ENCODE measurements at places on chromosomes 3 and 15.

GRCh38 chr3:70905491-70905890, 593.1 kb upstream of the MDFIC2 start:
- no peak for DNase-seq

- DNase-seq, result no peak
Measured at GRCh38 chr3:46162975-46163555, 45.0 kb downstream of the CCR1 start.

- no peak for DNase-seq
Measured at GRCh38 chr15:97189162-97189780, 771.2 kb upstream of the ARRDC4 start.

DNA sequence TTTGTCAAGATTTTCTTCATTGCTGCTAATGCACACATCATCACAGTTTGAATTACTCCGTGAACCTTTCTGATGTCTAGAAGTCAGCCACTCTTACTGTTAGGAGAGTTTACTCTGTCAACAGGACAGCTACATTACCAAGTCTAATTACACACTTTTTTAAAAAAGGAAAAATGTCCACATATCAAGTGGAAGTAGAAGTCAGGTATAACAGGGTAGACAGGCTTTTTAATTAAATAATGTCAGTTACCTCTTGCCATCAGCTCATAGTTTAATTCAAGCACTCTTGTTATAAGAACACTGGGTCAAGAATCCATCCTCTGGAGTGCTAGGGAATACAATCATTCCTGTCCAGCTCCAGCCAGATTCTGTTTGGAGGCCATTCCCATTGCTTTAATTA, 232.8 kb downstream of the TAFA4 start:
- no peak for DNase-seq

DNA sequence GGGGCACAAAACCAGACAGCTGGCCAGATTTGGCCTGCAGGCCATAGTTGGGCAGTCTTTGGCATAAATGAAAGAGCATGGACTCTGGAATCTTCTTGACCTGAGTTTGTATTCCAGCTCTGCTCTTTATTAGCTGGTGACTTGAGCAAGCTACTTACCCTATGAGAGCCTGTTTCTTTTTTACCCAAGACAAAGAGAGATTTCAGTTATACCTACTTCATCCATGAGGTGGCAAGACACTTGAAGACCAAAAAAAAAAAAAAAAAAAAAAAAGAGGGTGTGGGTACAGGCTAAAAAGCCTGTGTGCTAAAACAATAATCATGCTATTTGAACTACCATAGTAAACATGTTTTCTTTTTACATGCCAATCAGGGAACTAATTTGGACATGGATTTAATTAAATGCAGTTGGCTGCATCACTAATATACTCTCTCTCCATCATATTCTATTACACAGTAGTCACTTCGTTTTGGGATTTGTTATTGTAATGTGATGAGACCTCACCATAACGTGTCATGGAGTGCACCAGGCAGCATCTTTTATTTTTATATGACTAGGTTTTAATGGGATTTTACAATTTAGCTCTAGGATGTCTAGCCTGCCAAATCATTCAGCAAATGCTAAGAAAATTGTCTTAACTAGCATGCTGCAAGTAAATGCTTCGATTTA, 109.2 kb upstream of the FHIT start:
- no peak for DNase-seq

DNA sequence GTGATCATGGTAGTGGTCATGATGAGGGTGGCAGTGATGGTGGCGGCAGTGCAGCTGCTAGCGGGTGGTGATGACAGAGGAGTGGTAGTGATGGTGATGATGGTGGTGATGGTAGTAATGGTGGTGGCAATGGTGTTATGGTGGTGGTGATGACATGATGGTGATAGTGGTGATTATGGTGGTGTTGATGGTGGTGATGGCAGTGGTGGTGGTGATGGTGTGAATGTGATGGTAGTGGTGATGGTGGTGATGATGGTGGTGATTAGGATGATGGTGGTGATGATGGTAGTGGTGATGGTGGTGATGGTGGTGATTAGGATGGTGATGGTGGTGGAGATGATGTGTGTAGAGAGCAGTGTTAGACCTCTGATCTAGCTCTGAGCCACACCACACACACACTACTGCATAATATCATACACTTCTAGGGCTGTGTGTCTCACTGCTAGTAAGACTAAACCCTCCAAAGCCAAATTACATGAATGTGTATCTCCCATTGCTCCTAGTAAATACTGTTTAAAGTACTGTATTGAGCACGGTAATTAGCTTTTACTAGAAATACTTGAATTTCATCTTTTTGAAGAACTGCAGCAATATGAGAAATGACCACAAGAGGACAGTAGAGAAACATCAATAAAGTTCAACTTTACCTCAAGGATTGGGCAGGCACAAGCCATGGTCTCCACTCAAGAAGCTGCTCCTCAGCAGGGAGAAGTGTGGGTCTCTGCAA, 28.8 kb downstream of the TMED3 start:
- no peak for DNase-seq

GRCh38 chr15:95051861-95052260, 820.5 kb downstream of the MCTP2 start:
- DNase-seq, result no peak

- no peak for DNase-seq
Measured at GRCh38 chr3:23664459-23664858, 141.3 kb upstream of the UBE2E1 start.

DNA sequence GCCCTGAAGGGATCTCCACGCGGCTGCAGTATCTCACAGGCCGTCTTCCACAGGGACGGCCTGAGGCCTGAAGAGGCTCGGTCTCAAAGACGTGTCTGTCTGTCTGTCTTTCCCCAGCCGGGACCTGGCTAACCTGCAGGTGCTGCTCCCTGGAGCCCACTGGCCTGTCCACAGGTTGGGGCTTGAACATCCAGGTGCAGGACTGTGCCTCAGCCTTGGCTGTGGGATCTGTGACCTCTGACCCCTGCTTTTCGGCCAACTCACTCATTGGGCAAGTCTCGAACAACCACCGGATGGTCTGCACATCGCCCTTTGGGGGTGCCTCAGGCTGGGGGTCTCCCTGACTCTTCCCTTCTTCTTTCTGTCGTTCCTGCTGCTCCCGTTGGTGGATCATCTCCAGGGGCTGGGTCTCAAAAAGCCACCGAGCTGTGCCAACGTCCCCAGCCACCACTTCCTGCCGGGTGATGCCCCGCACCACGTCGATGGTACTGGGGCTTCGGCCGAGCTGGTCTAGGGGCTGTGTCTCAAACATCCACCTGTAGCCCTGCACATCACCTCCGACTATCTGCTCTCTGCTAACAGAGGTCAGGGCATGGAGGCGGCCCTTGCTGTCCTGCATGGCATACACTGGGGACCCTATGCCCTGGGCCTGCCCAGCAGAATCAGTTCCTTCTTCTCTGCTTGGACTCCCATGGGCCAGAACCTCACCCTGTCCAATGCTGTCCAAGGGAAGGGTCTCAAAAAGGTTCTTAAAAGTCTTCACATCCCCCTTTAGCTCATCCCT, 4.8 kb downstream of the XIRP1 start:
- DNase-seq, result no peak

DNA sequence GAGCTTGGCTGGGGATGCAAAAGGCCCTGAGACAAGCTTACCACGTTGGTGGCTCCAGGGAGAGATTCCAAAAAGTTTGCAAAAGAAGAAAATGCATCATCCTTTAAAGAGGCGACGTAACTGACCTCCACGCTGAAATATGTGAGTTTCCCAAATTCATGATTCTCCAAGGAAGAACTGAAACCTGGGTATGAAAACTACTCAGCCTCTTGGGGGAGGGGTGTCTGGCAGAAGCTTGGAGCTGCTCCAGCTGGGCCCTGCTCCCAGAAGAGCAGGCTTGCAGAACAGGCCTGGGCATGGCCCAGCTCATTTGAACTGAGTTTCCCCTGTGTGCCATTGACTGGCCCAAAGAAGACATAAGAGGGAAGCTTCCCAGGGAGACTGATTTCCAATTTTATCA, 20.5 kb downstream of the CPN2 start:
- DNase-seq, result no peak

DNA sequence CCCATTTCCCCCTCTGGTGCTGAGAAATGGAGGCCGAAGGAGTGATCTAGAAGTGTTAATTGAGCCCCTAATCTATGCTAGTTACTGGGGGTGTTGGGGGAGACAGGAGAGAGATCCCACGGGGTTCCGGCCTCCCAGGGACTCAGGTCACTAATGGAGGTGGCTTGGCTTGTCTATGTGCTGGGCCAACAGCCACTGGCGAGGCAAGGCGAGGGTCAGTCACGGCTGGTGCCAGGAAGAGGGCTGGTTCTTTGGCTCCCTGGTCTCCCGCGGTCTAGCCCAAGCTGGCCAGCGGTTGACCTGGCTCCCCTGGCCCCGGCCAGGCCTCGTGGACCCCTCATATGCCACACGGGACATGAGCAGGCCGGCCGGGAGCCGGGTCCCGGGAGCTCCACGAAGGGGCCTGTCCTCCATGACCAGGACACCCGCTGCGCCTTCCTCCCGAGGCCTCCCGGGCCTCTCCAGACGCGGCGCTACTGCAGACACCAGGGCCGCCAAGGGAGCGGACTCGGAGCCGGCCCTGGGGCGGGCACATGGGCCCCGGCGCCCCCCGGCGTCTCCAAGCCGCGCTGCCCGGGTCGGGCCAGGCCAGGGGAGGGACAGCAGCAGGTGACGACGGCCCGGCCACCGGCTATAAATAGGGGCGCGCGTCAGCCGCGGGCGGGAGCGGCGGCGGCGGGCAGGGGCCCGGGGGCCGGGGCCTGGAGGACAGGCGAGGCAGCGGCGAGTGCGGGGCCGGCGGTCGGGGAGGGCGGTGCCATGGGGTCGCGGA, at the start of gene ALPK3:
TSS of gene ALPK3 (plus strand) at position 663 of the 772 bp plus-strand sequence. CDS start at position 760, 97 bp downstream.
- DNase-seq, result no peak

- peak; percentile 25 for DNase-seq
Measured at GRCh38 chr3:90007778-90008499, 900.5 kb downstream of the EPHA3 start.

DNA sequence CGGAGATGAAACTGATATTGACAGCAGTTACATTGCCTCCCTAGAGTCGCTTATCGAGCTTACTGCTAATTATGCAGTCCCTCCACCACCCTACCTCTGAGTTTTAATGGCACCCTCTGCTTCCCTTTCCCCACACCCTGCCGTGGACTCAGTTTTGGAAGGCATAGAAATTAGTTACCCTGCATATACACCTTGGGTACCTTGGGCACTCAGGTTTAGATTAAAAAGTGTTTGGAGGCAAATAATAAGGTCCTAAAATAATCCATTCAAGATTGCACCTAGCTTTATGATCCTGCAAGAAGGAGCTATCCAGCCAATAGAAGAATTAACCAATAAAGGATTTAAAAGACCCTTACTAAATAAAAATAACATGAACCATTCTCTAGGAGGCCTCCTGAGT, 117.8 kb upstream of the AGBL1 start:
- no peak for DNase-seq

DNA sequence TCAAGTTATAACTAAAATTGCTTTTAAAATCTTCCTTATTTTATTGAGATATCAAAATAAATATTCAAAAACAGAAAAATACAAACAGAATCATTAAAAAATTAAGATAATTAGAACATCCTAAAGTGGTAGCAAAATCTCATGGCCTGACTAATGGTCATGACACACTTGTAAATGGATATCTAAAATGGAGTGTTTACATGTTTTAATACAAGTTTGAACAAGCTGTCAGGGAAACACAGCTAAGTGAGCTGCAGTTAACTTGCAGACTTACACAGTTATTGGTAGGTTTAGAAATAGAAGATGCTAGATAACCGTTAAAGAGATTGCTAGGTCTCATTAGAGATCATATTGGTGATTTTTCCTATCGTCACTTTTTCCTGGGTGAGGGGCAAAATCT, 242.3 kb downstream of the LPP start:
- DNase-seq, result no peak

- DNase-seq, result no peak
Measured at GRCh38 chr3:43580181-43580580, 41.6 kb downstream of the ANO10 start.

GRCh38 chr3:136343873-136344555, 93.9 kb downstream of the PCCB start:
- DNase-seq, result no peak

All from GF-D8 (cell line).